ENCODE measurements at places on chromosomes 2 and 18.

GRCh38 chr18:10168477-10168876 is 254.7 kb downstream of the VAPA start:
- DNase-seq, result no peak

- DNase-seq, result no peak
Observed at GRCh38 chr2:164693834-164694233, 72.6 kb upstream of the GRB14 start.

GRCh38 chr2:218885981-218886947 is 5.6 kb downstream of the WNT10A start:
- no peak for DNase-seq

- peak; percentile 50 for DNase-seq
Observed at GRCh38 chr2:61793389-61793836, 60.4 kb downstream of the FAM161A start.

GRCh38 chr18:34297287-34297686 is 72.6 kb upstream of the NOL4 start:
- no peak for DNase-seq

All from T-helper 9 cell (primary cell).